AG09309 (cell line): ENCODE measurements at places on chromosomes 1 and 21.

DNA sequence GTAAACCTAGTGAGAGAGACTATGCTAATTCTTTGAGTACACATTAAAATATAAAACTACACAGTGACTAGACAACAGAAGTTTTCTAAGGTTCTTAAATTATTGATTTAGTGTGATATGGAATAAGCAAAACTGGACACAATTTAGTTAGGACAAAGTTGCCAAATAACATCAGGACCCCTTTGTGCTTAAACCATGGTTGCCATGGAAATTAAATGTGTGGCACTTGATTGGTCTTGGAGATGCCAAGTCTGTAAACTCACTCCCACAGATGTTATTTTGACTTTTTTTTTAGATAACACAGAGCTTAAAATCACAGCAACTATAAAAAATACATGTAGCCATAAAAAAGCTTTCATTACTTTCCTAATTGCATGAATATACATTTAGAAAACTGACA is 234.6 kb downstream of the BRINP3 start:
- DNase-seq, result no peak

GRCh38 chr1:163168053-163168452 is 34.7 kb downstream of the RGS5 start:
- peak; percentile 97 for DNase-seq

DNA sequence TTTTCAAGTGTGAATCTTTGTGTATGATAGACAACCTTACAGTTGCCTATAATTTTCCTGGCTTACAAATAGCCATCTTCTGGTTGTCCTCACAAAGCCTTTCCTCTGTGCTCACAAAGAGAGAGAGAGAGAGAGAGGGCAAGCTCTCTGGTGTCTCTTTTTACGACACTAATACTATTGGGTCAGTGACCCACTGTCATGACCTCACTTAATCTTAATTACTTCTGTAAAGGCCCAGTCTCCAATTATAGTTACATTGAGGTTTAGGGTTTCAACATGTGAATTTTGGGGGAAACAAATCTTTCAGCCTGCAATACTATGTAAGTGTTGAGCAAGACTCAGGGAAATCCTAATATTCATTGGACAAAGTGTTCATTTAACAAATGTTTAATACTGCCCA is 167.4 kb upstream of the COL11A1 start:
- DNase-seq, result no peak

GRCh38 chr1:53249706-53250105 is 11.4 kb upstream of the MAGOH start:
- no peak for DNase-seq

- no peak for DNase-seq
Measured at GRCh38 chr21:23308741-23309140, 2298.5 kb downstream of the MRPL39 start.

DNA sequence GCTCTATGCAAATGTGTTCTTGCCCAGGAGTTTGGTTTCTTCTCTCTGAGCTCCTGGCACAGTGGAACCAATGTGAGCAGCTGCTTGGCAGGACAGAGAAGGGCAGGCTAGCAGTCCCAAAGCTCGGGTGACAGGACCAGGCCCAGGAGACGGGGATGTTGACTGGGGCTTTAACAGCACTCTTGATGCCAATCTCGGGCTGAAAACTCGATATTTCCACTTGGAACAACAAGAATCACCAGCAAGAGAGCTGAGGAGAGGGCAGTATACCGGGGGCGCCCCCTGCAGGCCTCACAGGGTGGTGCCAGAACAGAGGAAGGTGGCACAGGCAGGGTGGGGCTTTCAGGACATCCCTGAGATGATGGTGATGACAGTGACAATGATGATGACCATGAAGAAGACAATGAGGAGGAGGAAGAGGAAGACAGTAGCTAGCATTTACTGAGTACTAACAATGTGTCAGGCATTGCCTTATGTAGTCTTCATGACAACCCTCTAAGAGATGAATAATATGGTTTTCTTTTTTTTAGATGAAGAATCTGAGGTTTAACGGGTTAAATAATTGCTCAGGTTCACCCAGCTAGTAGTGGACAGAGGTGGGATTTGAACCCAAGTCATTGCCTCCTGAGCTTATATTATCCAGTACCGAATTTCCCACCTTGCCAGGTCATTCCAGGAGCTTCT is 2.7 kb upstream of the KCNJ9 start:
- no peak for DNase-seq

GRCh38 chr1:222392556-222392955 is 155.3 kb downstream of the HHIPL2 start:
- DNase-seq, result no peak

DNA sequence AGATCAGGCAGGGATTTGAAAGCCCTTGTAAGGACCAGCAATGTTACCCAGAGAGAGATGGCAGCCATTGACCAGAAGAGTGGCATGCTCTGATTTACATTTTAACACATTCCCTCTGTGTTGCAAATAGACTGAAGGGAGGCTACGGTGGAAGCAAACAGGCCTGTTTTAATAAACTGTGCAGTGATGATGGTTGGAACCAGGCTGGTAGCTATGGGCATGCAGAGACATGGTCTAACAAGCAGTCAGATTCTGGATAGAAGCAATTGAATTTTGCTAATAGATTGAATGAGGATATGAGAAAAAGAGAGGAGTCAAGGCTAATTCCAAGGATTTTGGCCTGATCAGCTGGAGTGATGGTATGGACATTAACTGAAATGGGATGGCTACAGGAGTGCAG is 32.3 kb upstream of the ZNF648 start:
- no peak for DNase-seq

DNA sequence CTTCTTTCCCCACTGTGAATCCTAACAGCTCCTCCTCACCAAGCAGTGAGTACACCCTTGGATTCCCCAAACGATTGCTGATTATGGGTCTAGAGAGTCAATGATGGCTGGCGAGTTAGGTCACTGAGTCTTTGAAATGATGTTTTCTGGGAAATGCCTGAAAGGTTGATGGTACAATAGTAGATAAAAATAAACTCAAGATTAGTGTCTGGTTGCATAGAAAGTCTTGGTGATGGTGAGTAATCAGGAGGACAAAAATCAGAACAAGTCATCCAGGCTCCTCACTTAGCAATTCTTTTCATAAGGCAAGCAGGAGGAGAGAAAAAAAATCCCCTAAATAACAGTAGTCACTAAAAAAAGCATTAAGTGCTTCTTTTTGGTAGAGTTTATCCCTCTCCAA is 22.6 kb downstream of the HLX start:
- no peak for DNase-seq

GRCh38 chr1:215146240-215146975 is 63.9 kb downstream of the KCNK2 start:
- DNase-seq, result no peak

GRCh38 chr1:26389604-26390247 is 17.2 kb upstream of the ZNF683 start:
- no peak for DNase-seq

- DNase-seq, result no peak
Measured at GRCh38 chr1:37152491-37152890, 118.2 kb upstream of the GRIK3 start.

GRCh38 chr1:59738152-59738551 is 76.6 kb upstream of the HOOK1 start:
- DNase-seq, result no peak

- no peak for DNase-seq
Measured at GRCh38 chr1:117561071-117561470, 44.8 kb upstream of the TENT5C start.

GRCh38 chr21:41169258-41169576 is 1.3 kb downstream of the BACE2 start:
- DNase-seq, result no peak

- DNase-seq, result no peak
Measured at GRCh38 chr1:63624911-63625310, 31.7 kb downstream of the PGM1 start.

DNA sequence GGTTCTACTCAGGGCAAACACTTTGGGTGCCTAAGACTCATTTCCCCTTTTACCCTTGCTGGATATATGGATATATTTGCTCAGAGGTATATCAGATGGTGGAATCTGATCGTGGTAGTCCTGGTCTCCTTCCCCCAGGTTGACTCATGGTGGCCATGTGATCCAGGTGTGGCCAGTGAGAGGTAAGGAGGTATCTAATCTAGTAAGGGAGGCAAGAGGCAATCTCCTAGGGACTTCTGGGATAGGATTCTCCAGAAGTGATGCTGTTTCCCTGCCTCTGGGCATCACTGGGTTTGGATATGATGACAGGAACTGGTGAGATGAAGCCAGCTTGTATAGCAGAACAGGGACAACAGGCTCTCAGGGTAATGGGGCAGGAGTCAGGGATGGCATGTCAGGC is 8.5 kb upstream of the DENND2D start:
- no peak for DNase-seq

DNA sequence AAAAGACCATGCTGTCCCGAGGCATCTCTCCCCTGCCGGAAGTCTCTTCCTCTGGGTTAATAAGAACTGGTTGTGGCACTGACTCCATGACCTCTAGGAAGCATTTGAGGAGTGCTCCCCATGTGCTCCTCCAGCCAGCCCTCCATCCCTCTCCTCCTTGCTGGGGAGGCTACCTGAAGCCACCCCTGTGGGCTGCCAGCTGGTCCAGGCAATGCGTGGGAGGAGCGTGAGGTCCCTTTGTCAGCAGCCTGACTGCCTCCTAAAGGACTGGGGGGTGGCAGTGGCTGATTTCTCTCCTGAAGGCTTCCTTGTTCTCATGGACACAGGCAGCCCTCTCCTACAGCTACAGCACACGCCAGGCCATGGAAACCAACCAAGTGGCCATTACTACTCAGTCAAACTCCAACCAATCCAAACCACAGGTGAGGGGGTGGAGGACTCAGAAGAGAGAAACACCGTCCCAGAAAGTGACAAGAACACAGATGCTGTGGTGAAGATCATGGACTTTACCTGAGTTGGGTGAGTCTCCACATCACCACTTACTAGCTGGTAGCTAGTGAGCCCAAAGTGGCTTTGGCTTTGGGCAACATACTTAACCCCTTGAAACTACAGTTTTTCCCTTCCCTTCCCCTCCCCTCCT is 35.2 kb downstream of the NENF start:
- DNase-seq, result no peak

DNA sequence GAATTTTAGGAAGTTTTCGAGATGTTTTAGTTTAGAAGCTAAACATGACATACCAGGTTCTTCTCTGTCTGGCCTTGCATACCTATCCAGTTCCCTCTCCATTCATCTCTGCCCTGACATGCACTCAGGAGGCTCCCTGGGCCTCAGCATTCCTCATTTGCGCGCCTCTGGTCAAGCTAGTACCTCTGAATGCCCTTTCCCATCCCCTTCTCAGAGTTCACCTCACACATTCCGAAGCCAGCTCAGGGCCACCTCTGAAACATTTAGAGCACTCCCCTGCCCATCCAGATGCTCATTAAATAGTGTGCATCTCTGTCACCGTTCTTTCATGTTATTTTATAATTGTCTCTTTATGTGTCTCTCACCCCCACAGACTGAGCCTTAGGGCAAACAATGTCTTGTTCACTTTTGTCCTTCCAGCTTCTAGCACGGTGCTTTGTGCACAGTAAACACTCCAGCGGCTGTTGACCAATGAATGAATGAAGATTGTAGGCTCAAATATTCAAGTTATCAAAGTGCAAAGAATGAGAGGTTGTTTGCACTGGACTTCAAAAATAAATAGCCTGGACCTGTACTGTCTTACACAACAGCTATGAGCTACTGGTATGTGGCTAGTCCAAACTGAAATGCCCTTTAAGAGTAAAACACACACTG is 1.2 kb upstream of the DHCR24 start:
- no peak for DNase-seq

DNA sequence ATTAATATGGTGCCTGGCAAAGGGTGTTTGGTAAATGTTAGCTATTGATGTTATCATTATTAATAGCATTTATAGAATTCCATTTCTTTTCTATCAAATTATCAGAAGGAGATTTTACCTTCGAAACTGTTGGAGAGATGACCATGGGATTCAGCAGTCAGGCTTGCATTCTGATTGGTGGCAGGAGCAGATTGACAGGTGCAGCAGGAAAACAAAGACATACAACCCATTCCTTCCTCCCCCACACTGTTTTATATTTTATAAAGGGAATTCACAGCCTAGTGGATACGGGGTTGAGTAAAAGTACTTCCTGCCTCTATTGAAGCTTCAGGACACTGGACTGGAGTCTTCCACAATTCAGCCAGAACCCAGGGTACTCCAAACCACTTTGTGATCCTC is 55.1 kb upstream of the SYT14 start:
- DNase-seq, result no peak

GRCh38 chr1:51871351-51871975 is 7.1 kb downstream of the NRDC start:
- no peak for DNase-seq

- no peak for DNase-seq
Measured at GRCh38 chr1:1351511-1352427, 2.6 kb upstream of the DVL1 start.

GRCh38 chr1:25922056-25922970 is 16.1 kb upstream of the STMN1 start:
- DNase-seq, result no peak

- DNase-seq, result no peak
Measured at GRCh38 chr1:186063091-186063657, 311.9 kb downstream of the TPR start.

DNA sequence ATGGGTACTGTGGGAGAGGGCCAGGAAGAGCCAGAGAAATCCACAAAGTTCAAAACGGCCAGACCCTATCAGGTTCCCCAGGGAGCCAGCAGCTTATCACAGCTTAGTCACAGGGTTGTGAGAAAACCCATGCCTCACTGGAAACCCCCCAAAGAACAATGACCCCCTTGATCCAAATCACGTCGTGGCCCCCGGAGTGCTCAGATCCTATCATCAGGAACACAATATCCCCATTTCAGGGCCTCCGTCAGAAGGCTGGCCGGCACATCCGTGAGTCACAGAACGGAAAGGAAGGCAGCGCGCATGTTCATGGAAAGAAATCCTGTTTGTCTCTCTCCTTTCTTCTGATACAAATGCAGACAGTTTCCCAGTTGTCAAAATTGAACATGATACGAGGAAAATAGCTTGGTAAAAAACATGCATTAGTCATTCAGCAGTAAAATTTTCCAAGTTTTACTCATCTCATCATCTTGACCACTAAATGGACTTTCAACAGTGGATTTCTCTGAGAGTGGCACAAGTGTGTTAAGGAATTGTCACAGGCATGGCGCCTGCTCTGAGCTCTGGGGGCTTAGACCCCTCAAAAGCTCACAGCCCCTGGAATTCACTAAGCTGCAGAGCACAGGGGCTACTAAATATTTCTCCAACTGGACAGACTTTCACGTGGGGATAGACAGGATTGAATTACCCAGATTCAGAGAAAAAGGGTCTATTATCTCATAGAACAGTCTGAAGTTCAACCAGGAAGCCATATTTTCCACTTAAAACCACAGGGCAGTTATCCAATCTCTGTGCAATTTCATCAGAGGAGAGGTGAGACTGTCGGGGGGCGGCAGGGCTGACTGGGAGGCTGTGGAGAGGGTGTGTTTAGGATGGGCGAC is 124.8 kb downstream of the RIPK4 start:
- DNase-seq, result peak; percentile 87

DNA sequence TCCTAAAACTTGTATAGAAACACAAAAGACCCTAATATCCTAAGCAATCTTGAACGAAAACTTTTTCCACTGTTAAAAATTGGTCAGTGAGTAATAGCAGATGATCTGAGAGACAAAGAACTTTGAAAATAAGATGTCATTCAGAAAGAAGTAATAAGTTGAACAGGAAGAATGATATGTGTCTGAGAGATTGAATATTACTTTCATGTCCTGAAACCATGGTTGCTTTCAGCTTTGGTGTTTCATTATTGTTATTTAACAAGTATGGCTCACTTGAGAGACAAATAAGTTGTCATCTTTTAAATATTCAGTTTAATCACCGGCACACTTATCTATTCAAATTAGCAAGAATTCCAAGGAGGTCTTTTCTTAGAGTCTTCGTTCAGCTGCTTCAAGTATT is 11.4 kb downstream of the PRKACB start:
- no peak for DNase-seq

GRCh38 chr1:97740891-97741290 is 179.9 kb downstream of the DPYD start:
- DNase-seq, result no peak
